ENCODE measurements at places on chromosomes 12 and 14. TPM values are rescaled to one million over a fixed set of nuclear protein-coding genes. Genes with fewer than 3 reads are reported as not detected.
A peak's percentile ranks its signal among the peaks of the same experiment; 100 is the strongest.

- H3K27me3 ChIP-seq = no peaks in the 10 kb centered on the region
- peaks cover 76% of the 10 kb centered on the region for H3K4me1 ChIP-seq
- DNase-seq = peak; percentile 78
- peaks cover 18% of the 10 kb centered on the region for H3K36me3 ChIP-seq
- peak overlapping the region; percentile 100 for H3K27ac ChIP-seq
These were observed 11.7 kb upstream of the ITGB7 start for GRCh38 chr12:53218551-53219291.

DNA sequence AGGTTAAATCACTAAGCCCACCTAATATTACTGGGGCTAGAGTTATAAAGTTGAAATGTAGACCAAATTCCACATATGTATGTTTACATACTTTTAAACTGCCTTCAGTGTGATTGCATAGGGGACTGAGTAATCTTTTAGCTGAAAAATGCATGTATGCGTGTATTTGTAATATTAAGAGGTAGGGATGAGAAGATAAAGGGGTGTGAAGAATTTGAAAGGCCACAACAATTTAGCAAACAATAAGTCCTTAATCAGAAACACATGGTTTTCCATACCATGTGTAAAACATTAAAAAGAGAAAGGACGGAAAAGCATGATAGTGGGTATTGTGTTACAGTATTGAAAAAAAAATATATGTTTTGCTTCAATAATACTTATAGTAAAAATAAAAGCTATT is 919.9 kb upstream of the FLRT2 start:
- DNase-seq = peak; percentile 21
- H3K4me1 ChIP-seq = no peaks in the 10 kb centered on the region
- H3K27me3 ChIP-seq = no peaks in the 10 kb centered on the region
- H3K36me3 ChIP-seq = no peaks in the 10 kb centered on the region

The GYS2 gene
- 0.13 TPM for total RNA-seq

- H3K4me1 ChIP-seq = peaks cover 6% of the 10 kb centered on the region
- H3K27ac ChIP-seq = no peak overlapping the region
- H3K27me3 ChIP-seq = no peaks in the 10 kb centered on the region
- H3K36me3 ChIP-seq = no peaks in the 10 kb centered on the region
These were observed 1.9 kb downstream of the TOGARAM1 start for GRCh38 chr14:44963775-44964380.

The STAC3 gene
- total RNA-seq = 202 TPM

The SLC38A4 gene
- 5.6 TPM for total RNA-seq

DNA sequence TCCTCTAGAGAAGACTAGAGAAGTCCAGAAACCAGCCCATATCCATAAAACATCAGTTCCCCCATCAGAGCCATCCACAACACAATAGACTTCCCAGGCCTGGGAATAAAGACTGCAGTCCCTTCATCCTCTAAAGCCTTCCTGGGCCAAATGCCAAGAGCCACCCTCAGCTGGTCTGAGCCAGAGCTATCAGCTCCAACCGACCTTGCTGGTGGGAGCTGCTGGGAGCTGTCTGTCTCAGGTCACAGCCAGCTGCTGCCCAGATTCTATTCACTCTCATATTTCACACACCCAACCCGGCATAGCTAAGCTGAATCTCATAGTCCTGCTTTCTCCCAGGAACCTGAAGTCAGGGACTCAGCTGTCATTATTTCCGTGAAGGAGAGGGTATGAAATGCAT is 10.9 kb upstream of the TFCP2 start:
- H3K4me1 ChIP-seq = peaks cover 42% of the 10 kb centered on the region
- H3K27ac ChIP-seq = peak overlapping the region; percentile 87
- peak; percentile 93 for DNase-seq
- H3K4me3 ChIP-seq = no peak overlapping the region
- H3K27me3 ChIP-seq = no peaks in the 10 kb centered on the region
- H3K36me3 ChIP-seq = no peaks in the 10 kb centered on the region

DNA sequence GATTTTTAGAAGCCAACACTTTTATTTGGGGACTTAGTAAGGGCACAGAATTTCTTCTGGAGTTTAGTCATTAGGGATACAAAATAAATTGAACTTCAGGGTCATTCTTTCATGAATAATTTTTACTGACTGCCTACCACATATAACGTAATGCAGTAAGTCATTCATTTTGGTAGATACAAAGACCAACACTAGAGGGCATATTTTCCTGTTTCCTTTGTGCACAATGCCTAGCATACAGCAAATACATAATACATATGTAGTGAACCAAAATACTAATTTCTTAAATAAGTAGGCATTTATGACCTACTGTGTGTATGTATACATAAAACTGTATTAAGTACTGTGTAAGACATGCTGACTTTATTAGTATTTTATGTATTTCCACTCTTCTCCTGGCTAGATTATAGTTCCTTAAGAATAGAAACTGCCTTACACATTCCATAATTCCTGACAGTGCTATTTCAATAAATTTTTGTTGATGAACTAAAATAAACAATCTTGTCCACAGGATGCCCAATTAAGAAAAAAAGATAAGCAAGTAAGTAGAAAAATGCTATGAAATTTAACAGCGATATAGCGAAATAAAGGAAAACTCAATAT is 47.9 kb downstream of the PPP1R12A start:
- no peak overlapping the region for H3K27ac ChIP-seq
- no peaks in the 10 kb centered on the region for H3K27me3 ChIP-seq
- H3K4me3 ChIP-seq = no peak overlapping the region
- H3K4me1 ChIP-seq = no peaks in the 10 kb centered on the region
- no peaks in the 10 kb centered on the region for H3K36me3 ChIP-seq

The SCN8A gene
- 0.35 TPM for total RNA-seq

DNA sequence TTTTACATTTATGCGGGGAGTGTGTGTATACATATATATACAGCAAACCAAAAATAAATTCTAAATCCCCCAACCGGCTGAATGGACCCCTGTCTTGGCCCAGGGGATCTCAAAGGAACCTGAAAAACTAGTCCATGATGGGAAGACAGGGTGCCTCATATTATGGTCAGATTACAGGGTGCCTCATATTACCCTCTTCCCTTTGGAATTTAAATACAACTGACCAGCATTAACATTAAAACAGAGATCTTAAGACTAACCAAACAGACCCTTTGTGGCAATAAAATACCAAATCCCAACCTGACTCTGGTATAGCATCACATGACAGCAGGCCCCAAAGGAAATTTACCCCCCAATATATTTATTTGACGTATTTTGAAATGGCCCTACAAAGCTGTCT is 17.0 kb downstream of the GSTZ1 start:
- no peak overlapping the region for H3K4me3 ChIP-seq
- H3K27ac ChIP-seq = no peak overlapping the region
- H3K4me1 ChIP-seq = no peaks in the 10 kb centered on the region
- DNase-seq = no peak
- H3K27me3 ChIP-seq = no peaks in the 10 kb centered on the region

GRCh38 chr12:9344541-9344940 is 136.3 kb upstream of the PZP start:
- H3K36me3 ChIP-seq = no peaks in the 10 kb centered on the region
- DNase-seq = peak; percentile 80
- H3K4me1 ChIP-seq = peaks cover 21% of the 10 kb centered on the region
- H3K27ac ChIP-seq = no peak overlapping the region
- H3K4me3 ChIP-seq = no peak overlapping the region
- no peaks in the 10 kb centered on the region for H3K27me3 ChIP-seq

- DNase-seq = no peak
- H3K4me1 ChIP-seq = peaks cover 9% of the 10 kb centered on the region
- H3K27me3 ChIP-seq = peaks cover 16% of the 10 kb centered on the region
- H3K36me3 ChIP-seq = no peaks in the 10 kb centered on the region
- no peak overlapping the region for H3K27ac ChIP-seq
These were observed 7.7 kb upstream of the PCK2 start for GRCh38 chr14:24086193-24086955.

The LACRT gene
- total RNA-seq = not detected

DNA sequence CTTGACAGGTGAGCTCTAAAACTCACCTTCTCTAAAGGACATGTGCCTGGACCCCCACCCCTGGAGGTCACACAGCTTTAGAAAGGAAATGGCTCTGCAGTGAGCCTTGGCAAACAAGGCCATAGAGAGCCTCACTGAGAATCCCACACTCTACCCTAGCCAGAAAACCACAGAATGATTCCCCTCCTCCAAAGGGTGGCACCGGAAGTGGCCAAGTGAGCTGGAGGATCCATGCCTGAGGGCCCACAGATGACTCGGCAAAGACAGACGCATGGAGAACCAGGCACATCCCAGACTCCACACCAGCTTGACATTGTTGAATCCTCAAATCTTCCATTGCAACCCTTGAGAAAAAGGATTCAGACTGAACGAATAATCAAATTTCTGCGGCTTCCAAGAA is 54.2 kb upstream of the PTHLH start:
- no peak overlapping the region for H3K4me3 ChIP-seq
- no peak for DNase-seq
- H3K27me3 ChIP-seq = no peaks in the 10 kb centered on the region
- peaks cover 12% of the 10 kb centered on the region for H3K4me1 ChIP-seq
- no peak overlapping the region for H3K27ac ChIP-seq
- no peaks in the 10 kb centered on the region for H3K36me3 ChIP-seq

The STXBP6 gene
- total RNA-seq = 21.4 TPM

DNA sequence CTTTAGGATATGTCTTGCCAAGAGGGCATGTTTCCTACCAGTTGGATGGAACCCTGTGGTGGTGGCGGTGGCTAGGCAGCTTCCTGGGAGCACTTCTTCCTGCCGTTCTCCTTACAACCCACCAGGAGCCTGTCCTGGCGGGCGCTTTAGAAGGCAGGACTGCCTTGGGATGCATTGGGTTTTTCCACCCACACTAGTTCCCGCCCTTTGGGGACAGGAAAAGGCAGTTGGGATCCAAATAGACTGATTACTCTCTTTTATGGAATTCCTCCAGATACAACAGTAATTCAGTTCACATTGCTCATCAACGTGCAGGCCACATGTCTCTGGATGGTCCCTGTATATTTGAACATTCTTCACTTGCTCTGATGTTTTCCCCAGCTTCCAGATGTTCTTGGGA is 305.7 kb upstream of the SSTR1 start:
- peak overlapping the region; percentile 70 for H3K27ac ChIP-seq
- H3K27me3 ChIP-seq = no peaks in the 10 kb centered on the region
- DNase-seq = peak; percentile 90
- no peaks in the 10 kb centered on the region for H3K36me3 ChIP-seq

DNA sequence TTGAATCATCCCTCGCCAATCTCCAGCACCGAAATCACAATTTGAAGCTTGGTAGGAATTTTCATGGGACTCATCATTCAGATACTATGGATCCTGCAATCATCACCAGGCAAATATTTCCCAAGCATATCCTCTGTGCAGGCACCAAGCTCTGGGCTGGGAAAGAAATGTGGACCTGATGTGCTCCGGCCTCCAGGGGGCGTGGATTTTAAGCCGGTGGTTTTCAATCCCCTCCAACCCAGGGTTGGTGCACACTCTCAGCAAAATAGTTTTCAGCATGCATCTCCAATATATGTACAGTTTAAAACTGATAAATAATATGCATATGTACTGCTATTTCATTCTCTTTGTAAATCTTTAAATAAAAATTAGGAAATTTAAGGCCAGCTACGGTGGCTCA is 98.9 kb downstream of the RBM19 start:
- H3K4me3 ChIP-seq = no peak overlapping the region
- no peak overlapping the region for H3K27ac ChIP-seq
- peaks cover 2% of the 10 kb centered on the region for H3K4me1 ChIP-seq
- no peaks in the 10 kb centered on the region for H3K36me3 ChIP-seq

DNA sequence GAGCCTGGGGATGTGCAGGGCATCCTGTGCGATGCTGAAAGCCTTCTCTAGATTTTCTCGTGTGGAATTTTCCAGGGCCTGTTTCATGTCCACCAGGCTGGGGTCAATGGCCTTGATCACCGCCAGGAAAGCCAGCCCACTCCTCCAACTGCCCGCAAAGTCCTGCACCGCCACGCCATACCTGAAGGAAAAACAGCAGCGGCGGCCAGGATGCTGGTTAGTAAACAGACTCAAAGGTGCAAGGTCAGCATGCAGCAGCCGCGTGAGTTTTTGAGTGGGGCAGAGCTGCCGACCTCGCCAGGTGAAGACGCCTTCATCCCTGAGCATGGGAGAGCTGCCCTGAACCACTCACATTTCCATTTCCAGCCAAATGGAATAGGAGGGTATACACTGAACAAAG is 53.4 kb upstream of the DICER1 start:
- DNase-seq = no peak
- H3K27me3 ChIP-seq = no peaks in the 10 kb centered on the region
- no peaks in the 10 kb centered on the region for H3K4me1 ChIP-seq
- no peak overlapping the region for H3K27ac ChIP-seq

- peaks cover 37% of the 10 kb centered on the region for H3K4me1 ChIP-seq
- peak overlapping the region; percentile 74 for H3K27ac ChIP-seq
- no peaks in the 10 kb centered on the region for H3K36me3 ChIP-seq
These were observed 133.6 kb upstream of the NCOR2 start for GRCh38 chr12:124700810-124701592.

The NEUROD4 gene
- total RNA-seq = under 0.01 TPM

- no peak for DNase-seq
- H3K4me3 ChIP-seq = no peak overlapping the region
- no peak overlapping the region for H3K27ac ChIP-seq
These were observed 212.1 kb upstream of the ABCD2 start for GRCh38 chr12:39831587-39832315.

The SLC7A7 gene
- 15.8 TPM for total RNA-seq

The TUNAR gene
- 0.18 TPM for total RNA-seq

GRCh38 chr14:64746298-64747250 is 42.4 kb downstream of the PLEKHG3 start:
- peaks cover 76% of the 10 kb centered on the region for H3K36me3 ChIP-seq
- no peak overlapping the region for H3K27ac ChIP-seq
- no peaks in the 10 kb centered on the region for H3K27me3 ChIP-seq
- no peak overlapping the region for H3K4me3 ChIP-seq

DNA sequence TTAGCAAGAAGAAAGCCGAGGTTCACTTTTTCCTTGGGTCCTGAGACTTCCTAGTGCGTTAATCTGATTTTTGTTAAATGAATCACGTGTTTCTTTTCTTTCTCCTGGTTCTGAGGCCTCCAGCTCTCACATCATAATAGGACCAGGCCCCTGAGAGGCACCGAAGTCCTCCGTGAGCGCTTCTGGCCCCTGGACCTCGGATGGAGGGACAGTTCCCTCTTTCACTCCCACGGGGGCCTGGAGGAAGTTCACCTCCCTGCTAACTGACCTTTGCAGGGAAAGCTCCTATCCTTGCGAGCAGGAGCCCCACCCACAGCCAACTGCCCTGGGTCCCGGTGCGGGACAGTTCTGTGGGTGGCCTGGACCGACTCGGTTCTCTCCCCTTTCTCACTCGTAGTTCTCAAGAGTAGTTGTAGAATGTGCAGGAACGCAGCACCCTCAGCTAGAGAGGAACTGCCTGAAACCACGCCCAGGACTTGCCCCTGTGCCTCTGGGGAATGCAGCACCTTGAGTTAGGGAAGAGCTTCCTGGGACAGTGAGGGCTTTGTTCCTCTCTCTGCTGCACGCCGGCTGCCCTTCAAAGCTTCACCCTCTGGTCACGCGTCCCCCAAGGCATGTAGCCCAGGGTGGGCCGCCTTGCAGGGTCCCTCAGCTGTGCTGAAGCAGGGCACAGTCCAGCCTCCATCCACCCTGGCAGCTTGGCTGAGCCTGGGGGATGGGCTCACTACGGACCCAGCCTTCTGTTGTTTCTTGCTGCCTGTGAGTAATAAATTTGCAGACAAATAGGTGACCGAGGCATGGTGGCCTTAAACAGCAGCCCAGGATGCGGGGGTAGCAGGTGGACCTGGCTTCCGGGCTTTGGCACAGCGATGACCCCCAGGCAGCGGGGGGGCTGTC is 264.6 kb downstream of the ADGRD1 start:
- no peak for DNase-seq
- H3K27me3 ChIP-seq = peaks cover 27% of the 10 kb centered on the region
- no peaks in the 10 kb centered on the region for H3K36me3 ChIP-seq
- peaks cover 4% of the 10 kb centered on the region for H3K4me1 ChIP-seq
- no peak overlapping the region for H3K4me3 ChIP-seq
